ENCODE measurements at places on chromosomes 2 and 18. TPM values are rescaled to one million over a fixed set of nuclear protein-coding genes. Genes with fewer than 3 reads are reported as not detected.
A peak's percentile ranks its signal among the peaks of the same experiment; 100 is the strongest.

DNA sequence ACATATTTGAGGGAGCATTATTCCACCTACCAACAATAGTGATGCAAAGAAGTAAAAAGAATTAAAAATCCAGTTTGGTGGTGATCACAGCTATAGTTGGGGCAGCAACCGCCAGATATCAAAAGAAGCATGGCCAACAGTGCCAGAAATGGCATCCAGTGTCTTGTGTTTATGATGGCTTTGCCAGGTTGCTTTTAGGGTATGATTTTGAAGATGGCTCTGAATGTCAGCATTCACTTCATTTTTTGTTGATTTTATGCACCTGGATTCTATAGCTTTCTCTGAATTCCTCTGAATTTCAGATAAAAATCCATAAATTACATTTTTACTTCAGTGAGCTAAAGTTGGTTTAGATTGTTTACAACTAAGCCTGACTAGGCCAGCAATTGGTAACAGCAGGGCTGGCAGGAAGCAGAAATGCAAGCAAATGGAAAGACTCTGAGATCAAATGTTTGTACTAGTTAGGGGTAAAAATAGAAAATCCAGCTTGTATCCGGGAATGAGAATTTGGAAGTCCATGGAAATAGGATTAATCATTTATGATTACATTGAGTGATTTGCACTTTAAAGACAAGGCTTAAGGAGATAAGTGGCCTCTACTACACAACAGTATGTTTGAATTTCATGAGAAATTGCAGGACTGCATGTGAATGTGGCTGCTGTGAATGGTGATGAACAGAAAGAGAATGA, 40.4 kb downstream of the COL3A1 start:
- H3K27me3 ChIP-seq, result no peaks in the 10 kb centered on the region
- peaks cover 3% of the 10 kb centered on the region for H3K4me1 ChIP-seq
- H3K4me3 ChIP-seq, result no peak overlapping the region
- H3K36me3 ChIP-seq, result no peaks in the 10 kb centered on the region
- peak; percentile 8 for DNase-seq
- H3K27ac ChIP-seq, result no peak overlapping the region

DNA sequence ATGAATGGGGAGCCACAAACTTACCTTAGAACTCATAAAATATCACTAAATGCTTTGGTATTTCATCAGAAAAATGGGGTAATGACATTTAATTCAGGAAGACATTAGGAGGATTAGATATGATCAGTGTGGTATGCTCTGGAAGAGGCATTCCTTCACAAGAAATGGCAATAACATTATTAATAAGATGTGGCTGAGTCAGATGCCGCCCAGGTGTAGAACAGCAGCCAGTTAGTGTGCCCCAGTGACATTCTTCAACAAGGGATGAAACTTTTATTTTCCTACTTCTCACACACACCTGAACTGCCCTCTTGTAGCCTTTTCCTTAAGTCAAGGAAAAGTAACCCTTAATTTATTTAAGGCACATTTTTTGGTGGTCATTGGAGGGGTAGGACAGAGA, 69.2 kb upstream of the DYNAP start:
- DNase-seq, result no peak
- no peak overlapping the region for H3K27ac ChIP-seq
- no peaks in the 10 kb centered on the region for H3K27me3 ChIP-seq
- no peak overlapping the region for H3K4me3 ChIP-seq

Gene LYG2
- total RNA-seq, result not detected

Gene SLC11A1
- 37.6 TPM for total RNA-seq

DNA sequence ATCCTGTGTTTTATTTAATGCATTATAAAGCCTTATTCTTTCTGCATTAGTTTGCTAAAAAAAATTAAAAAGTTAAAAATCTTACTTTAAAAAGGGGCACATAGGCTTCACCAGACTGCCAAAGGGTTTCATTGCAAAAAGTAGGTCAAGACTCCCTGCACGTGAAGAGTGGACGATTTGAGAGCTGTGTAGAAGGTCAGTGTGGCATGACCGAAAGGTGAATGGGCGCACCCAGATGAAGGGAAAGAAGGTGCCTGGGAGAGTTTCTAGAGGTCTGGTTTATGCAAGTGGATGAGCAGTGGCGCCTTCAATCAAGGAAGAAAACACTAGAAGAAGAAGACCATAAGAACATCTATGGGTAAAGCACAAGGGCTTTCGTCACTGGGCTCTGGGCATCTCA, 111.0 kb downstream of the SP3 start:
- no peak for DNase-seq
- H3K27me3 ChIP-seq, result no peaks in the 10 kb centered on the region
- H3K4me1 ChIP-seq, result no peaks in the 10 kb centered on the region
- H3K36me3 ChIP-seq, result no peaks in the 10 kb centered on the region
- no peak overlapping the region for H3K27ac ChIP-seq

Gene AQP12B
- not detected for total RNA-seq

Gene IL1RL2
- total RNA-seq, result 1.4 TPM

Gene UGT1A3
- total RNA-seq, result 0.57 TPM

Gene INHA
- total RNA-seq, result 1.2 TPM

DNA sequence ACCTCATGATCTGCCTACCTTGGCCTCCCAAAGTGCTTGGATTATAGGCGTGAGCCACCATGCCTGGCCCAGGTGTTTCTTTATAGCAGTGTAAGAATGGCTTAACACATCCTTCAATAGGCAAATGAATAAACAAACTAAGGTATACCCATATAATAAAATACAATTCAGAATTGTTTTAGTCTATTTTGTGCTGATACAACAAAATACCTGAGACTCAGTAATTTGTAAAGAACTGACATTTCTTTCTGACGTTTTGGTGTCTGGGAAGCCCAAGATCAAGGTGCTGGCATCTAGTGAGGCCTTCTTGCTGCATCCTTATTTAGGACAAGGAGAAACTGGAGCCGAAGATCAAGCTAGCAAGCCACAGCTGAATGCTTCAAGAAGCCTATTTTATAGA, 1372.1 kb upstream of the DDX18 start:
- no peaks in the 10 kb centered on the region for H3K4me1 ChIP-seq
- H3K27me3 ChIP-seq, result no peaks in the 10 kb centered on the region
- DNase-seq, result no peak
- no peaks in the 10 kb centered on the region for H3K36me3 ChIP-seq

DNA sequence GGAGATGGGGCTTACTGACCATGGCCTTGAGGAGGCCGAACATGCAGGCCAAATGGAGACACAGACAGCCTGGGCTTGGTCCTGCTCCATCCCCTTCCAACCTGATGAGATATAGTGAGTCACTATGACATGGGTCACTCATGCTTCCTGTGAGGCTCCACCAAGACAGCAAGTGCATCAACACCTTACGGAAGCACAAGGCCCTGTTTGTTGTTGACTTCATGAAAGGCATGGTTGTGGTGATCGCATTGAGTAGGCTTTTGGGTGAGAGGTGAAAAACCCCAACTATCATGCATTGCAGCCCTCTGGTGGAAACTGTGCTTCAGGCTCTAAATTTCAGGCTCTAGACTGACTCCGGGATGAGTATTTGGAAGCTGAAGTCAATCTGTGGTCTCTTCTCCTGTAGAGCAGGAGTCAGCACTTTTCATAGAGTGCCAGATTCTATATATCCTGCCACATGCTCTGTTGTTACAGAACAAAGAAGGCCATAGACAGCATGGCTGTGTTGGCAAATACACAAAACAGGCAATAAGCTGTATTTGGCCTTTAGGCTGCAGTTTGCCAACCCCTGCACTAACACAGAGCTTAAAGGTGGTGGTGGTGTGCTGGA, 10.1 kb downstream of the IL37 start:
- H3K27ac ChIP-seq, result no peak overlapping the region
- no peaks in the 10 kb centered on the region for H3K27me3 ChIP-seq
- H3K4me1 ChIP-seq, result peaks cover 5% of the 10 kb centered on the region
- DNase-seq, result no peak
- H3K4me3 ChIP-seq, result no peak overlapping the region

GRCh38 chr2:30636311-30636710, 170.9 kb downstream of the CAPN13 start:
- H3K36me3 ChIP-seq, result no peaks in the 10 kb centered on the region
- H3K27me3 ChIP-seq, result no peaks in the 10 kb centered on the region
- H3K27ac ChIP-seq, result no peak overlapping the region

Gene PPP1R1C
- 2.5 TPM for total RNA-seq

Gene FTCDNL1
- 3.4 TPM for total RNA-seq

GRCh38 chr18:26893996-26894395, 28.5 kb upstream of the AQP4 start:
- H3K36me3 ChIP-seq, result no peaks in the 10 kb centered on the region
- no peak overlapping the region for H3K4me3 ChIP-seq
- DNase-seq, result no peak

Gene PDE1A
- total RNA-seq, result 70.5 TPM

GRCh38 chr2:220528180-220528675, 900.8 kb downstream of the SLC4A3 start:
- no peak overlapping the region for H3K27ac ChIP-seq
- H3K27me3 ChIP-seq, result no peaks in the 10 kb centered on the region
- DNase-seq, result no peak
- H3K4me3 ChIP-seq, result no peak overlapping the region

Gene LRATD1
- total RNA-seq, result 17.3 TPM

DNA sequence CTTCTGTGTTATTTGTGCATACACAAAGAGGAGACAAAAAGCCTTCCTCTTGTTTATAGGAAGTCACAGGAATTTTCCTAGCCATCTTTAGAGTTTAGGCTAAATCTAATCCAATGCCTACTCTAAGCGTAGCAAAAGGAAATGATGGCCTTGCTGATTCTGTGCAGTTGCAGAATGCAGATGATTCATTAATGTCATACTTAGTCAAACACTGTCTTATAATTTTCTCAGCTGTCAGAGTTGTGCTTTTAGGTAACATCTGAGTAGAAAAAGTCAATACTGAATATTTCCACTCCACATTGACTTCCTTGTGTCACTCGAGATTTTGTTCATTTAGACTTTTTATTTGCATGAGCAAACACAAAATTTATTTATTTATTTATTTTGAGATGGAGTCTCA, 157.9 kb upstream of the FOSL2 start:
- H3K27me3 ChIP-seq, result no peaks in the 10 kb centered on the region
- H3K36me3 ChIP-seq, result no peaks in the 10 kb centered on the region
- H3K4me1 ChIP-seq, result peaks cover 16% of the 10 kb centered on the region

Gene CPS1
- 6.7 TPM for total RNA-seq

GRCh38 chr18:8050616-8051329, 483.7 kb downstream of the PTPRM start:
- peak; percentile 11 for DNase-seq
- no peaks in the 10 kb centered on the region for H3K4me1 ChIP-seq
- H3K4me3 ChIP-seq, result no peak overlapping the region

Gene PIK3C3
- 70.7 TPM for total RNA-seq
